ENCODE measurements at places on chromosomes 5 and 9. TPM values are rescaled to one million over a fixed set of nuclear protein-coding genes. Genes with fewer than 3 reads are reported as not detected.

DNA sequence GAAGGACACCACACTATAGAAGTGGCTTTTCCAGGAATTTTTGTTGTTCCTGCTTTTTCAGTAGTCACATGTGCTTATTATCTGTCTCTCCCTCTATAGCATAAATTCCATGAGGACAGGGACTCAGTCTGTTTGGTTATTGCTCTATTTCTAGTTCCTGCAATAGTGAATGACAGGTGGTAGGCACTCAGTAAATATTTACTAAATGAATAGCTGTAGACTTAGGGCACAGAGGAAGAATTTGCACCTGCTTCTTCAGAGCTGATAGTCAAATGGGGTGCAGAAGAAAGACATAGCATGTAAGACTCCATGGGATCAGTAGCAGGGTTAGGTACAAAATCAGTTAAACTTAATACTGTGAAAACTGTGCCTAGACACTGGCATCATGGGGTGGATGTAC, 580.2 kb downstream of the CCDC171 start:
- no peak for DNase-seq

DNA sequence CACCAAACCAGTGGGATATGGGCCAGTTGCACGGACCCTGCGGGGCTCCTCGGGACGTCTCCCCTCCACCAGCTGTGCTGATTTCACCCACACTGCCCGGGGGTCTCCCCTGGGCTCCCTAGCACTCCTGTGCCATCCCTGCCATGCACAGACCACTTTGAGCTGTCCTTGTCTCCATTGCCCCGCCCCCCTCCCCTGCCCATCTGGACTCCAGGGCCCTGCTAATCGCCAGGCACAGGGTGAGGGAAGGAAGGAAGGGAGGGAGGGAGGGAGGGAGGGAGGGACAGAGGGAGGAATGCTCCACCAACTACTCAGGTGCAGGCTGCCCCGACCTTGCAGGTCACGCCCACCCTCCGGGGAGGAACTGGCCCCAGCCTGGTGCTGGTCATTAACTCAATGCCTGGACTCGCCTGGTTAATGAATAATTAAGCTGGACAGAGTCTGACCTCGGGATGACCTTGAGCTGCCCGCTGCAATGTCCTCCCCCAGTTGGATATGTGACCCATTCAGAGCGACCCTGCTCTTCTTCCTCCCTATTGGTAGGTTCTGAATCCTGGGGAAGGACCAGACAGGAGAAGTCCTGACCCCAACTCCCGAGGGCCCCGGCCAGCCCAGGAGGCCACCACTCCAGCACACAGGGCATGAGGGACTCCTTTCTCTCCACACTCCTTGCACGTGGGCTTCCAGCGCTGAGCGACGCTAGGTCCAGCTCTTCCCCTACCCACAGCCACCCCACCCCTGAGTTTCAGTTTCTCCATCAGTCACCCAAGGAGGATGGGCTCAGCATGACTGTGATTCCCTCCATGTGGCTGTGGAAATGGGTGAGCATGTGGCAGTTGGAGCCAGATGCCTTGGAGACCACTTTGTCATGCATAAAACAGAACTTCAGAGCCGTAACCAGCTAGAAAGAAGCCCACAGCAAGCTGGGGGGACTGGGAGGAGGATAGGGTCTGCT, 62.1 kb downstream of the C9orf50 start:
- DNase-seq = no peak

DNA sequence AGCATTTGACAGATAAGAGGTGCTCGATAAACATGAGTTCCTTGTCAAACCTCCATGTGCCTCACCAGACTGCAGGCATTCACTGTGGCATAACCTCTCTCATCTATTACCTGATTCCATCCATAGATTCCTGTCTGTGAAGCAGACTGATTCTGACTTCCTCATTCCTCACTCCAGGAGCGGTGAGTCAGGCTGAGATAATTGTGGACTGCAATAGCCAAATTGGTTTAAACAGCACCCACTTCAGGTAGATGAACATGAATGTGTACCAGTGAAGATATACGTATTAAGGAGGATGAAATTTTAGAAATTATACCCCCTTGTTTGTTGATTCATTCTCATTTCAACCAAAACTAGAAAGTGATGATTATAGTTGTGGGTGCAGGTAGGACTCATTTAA, 391.2 kb downstream of the HINT1 start:
- no peak for DNase-seq

- no peak for DNase-seq
Measured at GRCh38 chr5:94429566-94429965, 188.8 kb downstream of the KIAA0825 start.

DNA sequence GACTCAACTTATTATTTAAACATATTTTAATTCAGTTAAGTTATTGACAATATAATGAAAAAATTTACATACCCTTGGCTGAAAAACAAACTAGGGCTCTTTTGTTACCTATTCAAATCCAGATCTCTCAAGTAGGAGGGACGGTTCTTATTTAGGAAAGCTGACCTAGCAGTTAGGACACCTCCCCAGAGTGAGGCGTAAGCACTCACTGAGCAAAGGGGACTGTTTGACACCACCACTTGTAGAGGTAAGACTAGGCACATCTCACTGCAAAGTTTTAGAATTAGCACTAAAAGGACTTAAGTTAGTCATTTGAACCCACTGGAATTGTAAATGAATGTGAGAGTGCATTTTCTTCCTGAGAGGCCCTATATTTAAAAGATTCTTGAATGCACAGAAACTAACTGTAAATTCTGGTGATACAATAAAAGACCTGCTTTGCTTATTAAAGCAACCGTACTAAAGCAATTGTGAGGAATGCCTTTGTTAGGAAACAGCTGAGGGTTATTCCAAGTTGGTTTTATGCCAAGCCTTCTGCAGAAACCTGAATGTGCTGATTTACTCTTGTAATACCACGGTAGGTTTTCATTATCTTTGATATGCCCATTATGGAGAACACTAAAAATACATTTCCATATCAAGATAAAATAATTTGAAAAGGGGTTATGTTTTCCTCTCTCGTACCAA, 16.2 kb downstream of the HACD4 start:
- DNase-seq = no peak

GRCh38 chr9:131610231-131610761, 65.0 kb downstream of the PRRT1B start:
- DNase-seq = no peak

DNA sequence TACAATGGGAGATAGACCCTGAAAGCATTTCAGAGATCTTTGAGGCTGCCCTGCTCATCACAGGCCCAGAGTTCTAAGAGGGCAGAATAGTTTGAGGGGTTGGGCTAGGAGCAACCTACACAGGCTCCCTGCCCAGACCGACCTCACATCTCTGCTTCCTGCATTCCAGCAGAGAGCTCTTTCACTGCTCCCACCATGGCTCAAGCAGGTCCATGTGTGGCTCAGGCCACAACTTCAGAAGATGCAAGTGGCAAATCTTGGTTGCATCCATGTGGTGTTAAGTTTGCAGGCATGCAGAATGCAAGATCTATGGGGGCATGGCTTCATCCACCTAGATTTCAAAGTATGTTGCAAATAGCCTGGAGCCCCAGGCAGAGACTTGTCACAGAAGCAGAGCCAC, 39.0 kb downstream of the GDA start:
- no peak for DNase-seq

GRCh38 chr5:148381906-148382305, 1.9 kb upstream of the FBXO38 start:
- DNase-seq = no peak

DNA sequence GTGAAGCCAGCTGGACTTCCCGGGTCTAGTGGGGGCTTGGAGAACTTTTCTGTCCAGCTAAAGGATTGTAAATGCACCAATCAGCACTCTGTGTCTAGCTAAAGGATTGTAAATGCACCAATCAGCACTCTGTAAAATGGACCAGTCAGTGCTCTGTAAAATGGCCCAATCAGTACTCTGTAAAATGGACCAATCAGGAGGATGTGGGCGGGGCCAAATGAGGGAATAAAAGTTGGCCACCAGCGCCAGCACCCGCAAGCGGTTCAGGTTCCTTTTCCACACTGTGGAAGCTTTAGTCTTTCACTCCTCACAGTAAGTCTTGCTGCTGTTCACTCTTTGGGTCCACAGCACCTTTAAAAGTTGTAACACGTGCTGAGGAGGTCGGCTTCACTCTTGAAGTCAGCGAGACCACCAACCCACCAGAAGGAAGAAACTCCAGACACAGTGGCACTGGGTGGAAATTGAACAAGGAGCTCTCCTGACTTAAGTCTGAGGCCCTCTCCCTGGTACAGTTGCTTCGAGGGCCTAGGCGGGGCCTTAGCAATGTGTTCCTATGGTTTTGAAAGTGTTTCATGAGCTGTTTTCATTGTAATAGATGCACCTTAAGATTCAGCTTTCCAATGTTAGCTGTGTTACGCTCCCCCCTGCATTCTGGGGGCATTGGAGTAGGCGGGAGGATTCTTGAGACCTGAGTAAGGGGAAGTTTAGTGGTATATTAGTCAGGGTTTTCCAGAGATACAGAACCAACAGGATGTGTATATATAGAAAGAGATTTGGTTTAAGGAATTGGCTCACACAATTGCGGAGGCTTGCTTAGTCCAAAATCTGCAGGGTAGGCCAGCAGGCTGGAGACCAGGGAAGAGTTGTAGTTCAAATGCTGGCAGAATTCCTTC, 21.5 kb upstream of the MYO10 start:
- no peak for DNase-seq

DNA sequence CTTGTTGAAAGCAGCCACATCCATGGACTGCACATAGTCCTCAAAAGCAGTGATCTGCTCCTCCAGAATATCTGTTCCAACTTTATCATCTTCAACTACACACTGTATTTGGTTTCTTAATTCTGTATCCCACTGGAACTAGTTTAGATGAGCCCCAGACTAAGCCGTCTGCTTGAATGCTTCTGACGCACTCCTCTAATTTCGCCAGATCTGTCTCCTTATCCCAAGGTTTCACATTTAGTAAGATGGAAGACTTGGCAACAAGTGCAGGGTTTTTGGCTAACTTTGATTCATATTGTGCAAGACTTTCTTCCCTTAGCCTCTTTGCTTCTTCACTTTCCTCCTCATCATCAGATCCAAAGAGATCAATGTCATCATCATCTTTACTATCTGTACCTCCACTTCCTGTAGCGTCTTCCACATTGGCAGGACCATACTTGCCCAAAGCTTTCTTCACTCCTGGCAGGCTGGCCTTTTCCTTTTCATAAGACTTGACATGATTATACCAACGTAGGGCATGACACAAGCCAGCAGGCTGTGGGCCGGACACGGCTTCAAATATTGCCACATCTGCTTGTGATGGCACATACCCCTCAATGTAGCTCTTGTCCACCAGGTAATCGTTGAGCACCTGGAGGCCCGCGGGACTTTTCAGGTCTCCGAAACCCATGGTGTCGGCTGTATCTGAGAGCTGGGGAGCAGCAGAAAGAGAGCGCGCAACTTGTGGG, 56.2 kb upstream of the PIK3R1 start:
- no peak for DNase-seq

- DNase-seq = peak; percentile 54
Measured at GRCh38 chr5:1319436-1320256, 24.8 kb upstream of the TERT start.

DNA sequence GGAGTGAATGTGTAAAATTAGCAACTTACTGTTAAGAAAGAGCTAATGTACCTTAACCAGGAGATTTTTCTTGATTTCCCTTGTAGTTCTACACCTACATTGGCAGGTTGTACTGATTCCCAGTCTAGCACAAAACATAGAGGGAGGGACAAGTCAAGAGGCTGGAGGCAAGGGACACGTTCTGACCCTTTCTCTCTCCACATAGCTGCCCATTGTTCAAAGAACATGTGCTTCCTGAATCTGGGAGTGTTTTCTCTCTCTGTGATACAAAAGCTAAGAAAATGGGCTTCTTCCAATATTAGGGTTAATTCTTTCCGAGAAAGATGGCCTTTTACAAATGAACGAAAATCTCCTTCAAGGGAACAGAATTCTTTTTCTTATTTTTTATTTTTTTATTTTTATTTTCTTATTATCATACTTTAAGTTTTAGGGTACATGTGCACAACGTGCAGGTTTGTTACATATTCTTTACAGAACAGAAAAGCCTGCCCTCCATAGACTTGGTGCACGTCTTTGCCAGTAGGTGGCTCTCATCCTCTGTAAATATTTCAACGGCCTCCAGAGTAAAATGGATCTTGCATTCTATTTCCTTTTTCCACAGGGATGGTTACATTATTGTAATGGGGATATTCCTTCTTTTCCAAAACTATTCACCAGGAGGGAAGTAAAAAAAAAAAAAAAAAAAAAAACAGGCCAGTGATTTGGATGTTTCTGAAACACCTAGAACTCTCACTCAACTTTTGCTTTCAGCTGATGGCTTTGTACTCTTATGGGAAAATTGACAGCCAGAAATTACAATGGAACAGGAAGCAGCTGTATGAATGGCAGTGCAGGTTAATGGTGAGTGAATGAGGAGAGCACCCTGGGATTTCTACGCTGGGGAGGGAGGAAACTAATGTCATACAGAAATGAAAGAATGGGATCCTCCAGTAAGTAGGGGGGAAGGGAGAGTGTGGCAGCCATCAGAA, 13.1 kb upstream of the IFNA5 start:
- DNase-seq = no peak

DNA sequence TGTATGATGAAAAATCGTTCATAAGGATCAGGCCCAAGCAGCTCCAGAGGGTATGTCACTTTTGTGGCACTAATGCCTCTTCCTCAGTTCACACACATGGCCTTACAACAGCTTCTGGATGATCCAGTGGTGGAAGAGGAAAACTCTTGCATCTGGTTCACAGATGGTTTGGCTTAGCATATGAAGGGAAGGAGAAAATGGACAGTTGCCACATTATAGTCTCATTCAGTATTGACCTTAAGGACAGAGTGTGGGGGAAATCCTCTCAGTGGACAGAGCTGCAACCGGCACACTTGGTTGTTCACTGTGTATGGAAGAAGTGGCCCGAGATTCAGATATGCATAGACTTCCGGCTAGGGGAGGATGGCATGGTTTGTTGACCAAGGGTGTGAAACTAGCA, 22.8 kb downstream of the C9orf57 start:
- DNase-seq = no peak

DNA sequence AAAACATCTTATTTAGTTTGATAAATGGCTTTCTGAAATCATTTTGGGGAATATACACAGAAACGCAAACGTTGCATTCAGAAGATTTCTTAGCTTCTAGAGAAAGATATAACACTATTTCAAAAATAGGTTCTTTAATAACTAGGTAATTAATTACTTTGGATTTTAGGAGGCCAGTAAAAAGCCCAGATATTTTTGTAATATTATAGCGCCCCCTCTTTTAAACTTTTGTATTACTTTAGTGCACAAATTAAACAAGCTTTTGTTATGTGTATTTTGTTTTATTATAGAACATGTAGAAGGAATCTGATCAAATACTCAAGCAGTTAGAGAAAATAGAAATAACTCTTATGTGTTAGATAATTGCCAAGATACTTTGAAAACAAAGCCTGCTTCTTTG, 57.7 kb downstream of the COMMD10 start:
- DNase-seq = no peak

FOXD4 gene
- not detected for total RNA-seq

IFNA2 gene
- not detected for total RNA-seq

SLC1A3 gene
- total RNA-seq = not detected

TEX48 gene
- total RNA-seq = not detected

ORM2 gene
- total RNA-seq = not detected

HSPA4 gene
- 198 TPM for total RNA-seq

C9 gene
- not detected for total RNA-seq

THBS4 gene
- total RNA-seq = 2.0 TPM

GABBR2 gene
- total RNA-seq = not detected

C1QTNF3 gene
- total RNA-seq = 3.3 TPM

KIF4B gene
- total RNA-seq = 0.11 TPM

OMD gene
- total RNA-seq = not detected

DRD1 gene
- not detected for total RNA-seq

FSD1L gene
- total RNA-seq = 3.9 TPM

SEMA6A gene
- total RNA-seq = not detected

All from activated naive CD4-positive, alpha-beta T cell treated with anti-CD3 and anti-CD28 coated beads, Interleukin-2, amount 50 U/mL, for 72 hours (primary cell).